ENCODE measurements at places on chromosomes 4 and X. TPM values are rescaled to one million over a fixed set of nuclear protein-coding genes. Genes with fewer than 3 reads are reported as not detected.

Gene UGT2A3
- total RNA-seq, result not detected

Gene SHROOM4
- total RNA-seq, result not detected

Gene C4orf36
- total RNA-seq, result 0.06 TPM

Gene CLDN2
- total RNA-seq, result not detected

Gene SLC26A1
- not detected for total RNA-seq

Gene ENPP6
- not detected for total RNA-seq

Gene SSX4B
- not detected for total RNA-seq

Gene FGFBP1
- total RNA-seq, result not detected

Gene PDGFC
- 107 TPM for total RNA-seq

Gene USP27X
- total RNA-seq, result 2.1 TPM

Gene CSAG2
- total RNA-seq, result not detected

Gene TCEANC
- 2.0 TPM for total RNA-seq

Gene DCTD
- 127 TPM for total RNA-seq

Gene TMEM255A
- total RNA-seq, result 0.17 TPM

Gene USP17L22
- total RNA-seq, result not detected

Gene MAGEA10
- not detected for total RNA-seq

Gene TBC1D8B
- total RNA-seq, result 5.1 TPM

Gene SPOCK3
- total RNA-seq, result not detected

Gene ZXDB
- 11.9 TPM for total RNA-seq

Gene UVSSA
- 11.1 TPM for total RNA-seq

All from LHCN-M2 (cell line).